ENCODE measurements at places on chromosomes 5 and 9.
A peak's percentile ranks its signal among the peaks of the same experiment; 100 is the strongest.

DNA sequence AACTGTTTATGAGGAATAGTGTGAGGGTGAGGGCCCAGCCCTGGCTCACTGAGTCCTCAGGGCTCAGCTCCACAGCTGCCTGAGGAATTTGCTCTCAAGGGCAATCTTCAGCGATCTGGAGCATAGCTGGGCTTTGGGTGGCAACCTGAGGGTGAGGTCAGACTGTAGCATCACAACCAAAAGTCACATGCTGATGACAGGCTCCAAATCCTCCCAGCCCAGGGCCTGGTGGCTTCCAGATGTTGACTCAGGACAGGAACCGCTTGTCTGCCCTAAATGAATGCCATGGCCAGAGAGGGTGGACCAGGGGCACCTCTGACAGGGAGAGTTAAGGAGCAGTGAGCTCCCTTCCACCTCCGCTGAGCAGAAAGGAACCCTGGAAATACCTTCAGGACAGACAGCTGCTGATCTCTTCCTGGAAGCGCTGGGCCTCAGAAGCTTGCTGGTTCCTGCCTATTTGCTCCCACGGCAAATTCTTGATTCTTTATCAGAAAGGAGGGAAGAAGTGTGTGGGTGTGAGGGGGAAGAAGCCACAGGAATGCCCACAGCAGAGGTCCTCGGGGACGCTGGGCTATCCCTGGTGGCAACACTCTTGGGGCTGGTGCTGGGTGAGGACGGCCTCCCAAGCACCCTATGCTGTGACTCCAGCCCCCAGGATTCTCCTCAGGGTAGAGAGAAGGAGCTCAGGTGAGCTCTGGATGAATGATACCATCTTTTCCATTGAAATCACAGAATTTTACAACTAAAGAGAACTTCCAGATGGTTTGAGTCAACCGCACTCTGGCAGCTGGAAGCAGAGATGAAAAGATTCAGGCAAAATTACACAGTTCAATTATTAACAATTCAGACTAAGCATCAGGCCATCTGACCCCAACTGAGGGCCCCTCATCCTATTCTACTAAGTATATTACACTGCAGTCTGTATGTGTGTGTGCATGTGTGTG, 13.8 kb upstream of the CTSL start:
- no peak for DNase-seq

DNA sequence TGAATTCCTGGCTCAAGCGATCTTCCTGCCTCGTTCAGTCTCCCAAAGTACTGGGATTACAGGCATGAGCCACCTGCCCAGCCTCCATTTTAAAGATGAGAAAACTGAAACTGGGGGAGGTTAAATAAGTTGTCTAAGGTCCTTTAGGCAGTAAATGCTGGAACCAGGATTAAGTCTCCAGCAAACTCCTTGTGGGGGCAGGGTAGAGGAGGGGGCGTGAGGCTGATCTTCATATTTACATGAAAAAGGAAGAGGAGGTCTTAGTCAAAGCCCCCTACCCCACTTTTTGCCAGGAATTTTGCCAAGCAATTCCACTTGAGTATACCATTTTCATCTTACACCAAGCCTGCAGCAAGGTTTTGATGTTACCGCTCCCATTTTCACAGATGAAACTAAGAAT, 76.6 kb upstream of the NR4A3 start:
- DNase-seq = no peak

DNA sequence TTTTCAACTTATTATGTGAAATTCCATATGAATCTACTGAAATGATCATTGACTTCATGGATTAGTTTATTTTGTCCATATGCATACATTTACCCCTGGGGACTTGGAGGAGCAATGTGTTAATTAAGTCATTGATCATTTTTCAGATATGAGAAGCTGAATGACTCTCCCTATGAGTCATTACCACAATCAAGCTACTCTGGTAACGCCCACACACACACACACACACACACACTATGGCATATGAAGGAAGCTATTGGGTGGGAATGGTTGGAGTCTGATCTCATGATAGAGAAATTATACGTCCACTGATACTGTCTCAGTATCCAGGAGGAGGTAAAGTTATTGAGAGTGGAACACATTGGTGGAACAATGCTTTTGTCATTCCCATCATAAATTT, 528.9 kb downstream of the AGTPBP1 start:
- DNase-seq = no peak

DNA sequence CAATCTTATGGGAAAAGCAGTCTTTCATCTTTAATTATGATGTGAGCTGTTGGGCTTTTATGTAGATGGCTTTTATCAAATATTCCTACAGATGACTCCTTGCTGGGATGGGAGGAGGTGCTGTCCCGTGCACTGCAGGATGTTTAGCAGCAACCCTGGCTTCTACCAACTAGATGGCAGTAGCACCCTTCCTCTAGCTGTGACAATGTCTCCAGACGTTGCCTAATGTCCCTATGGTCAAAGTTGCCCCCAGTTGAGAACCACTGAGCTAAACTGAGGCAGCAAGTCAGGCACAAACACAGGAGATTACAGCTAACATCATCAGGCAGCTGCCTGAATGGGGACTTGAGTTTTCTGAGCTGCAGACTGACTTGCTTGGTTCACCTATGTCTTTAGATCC, 401.9 kb upstream of the PDE4D start:
- no peak for DNase-seq

GRCh38 chr5:114056185-114056538, 305.7 kb upstream of the KCNN2 start:
- no peak for DNase-seq

DNA sequence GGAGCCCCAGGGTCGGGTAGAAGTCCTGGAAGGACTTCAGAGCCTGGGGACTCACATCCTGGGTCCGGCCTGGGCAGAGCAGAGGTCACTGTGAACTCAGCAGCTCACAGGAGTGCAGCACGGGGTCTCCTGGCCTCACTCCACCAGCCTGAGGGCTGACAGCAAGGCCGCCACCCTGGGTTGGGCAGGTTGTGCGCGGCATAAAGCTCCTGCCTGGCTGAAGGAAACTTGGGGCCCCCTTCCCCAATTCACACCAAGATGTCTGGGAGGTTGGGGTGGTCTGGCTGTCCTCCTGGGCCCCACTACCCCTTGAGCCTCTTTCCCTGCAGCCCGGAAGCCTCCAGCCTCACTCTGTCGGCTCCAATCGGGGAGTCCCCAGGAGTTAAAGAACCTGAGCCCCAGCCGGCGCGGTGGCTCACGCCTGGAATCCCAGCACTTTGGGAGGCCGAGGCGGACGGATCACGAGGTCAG, 2.1 kb downstream of the LCN15 start:
- no peak for DNase-seq

- peak; percentile 11 for DNase-seq
These were observed 316.2 kb upstream of the CLINT1 start for GRCh38 chr5:158174918-158175851.

GRCh38 chr9:136151214-136151804, 32.6 kb upstream of the TMEM250 start:
- no peak for DNase-seq

DNA sequence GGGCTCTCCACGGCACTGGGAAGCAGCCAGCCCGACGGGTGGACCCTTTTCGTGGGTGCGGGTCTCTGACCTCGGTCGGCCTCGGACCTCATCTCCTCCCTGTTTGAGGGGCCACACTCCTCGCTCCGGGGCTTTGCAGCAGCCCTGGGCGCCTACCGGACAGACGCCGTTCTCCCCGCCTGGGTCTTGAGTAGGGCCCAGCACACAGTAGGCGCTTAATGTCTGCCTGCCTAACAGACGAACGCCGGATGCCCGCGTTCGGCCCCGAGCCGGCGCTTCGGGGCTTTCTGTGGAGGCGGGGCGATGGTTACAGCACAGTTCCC, 842 bp upstream of the GTF3C5 start:
- no peak for DNase-seq

GRCh38 chr5:58369513-58370190, 90.2 kb downstream of the PLK2 start:
- DNase-seq = no peak

GRCh38 chr9:83133316-83133715, 70.4 kb upstream of the RASEF start:
- DNase-seq = no peak

- DNase-seq = no peak
These were observed 130.0 kb downstream of the SEMA6A start for GRCh38 chr5:116444373-116445295.

DNA sequence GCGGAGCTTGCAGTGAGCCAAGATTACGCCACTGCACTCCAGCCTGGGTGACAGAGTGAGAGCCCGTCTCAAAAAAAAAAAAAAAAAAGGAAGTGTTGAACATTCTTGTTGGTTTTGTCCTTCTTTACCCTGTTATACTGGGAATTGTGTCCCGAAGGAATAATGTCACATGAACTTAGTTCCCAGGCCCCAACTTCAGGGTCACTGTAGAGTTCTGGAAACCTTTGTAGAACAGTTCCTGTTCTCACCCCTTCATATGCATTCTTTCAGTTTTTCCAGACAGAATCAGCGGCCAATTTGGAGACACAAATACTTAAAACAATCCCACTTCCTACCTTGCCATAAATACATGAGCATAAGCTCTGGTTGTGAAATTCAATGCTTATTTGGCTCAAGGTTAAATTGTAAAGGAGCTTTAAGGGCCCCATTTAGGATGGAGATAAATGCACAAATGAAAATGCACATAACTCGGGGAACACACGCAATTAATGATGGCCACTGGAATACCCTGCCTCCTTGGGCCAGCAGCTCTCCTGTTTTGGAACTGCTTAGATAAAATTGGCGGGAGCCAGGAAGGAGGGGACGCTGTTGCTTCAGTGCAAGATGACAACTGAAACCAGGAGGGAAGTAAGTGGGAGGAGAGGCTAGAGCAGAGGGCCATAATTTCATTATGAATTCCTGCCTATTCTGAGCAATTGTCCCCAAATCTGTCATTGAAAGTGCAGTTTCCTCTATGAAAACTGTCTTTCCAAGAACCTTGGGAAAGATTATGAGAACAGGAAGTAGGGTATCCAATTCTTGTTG, 153.7 kb downstream of the FGF1 start:
- DNase-seq = no peak

- no peak for DNase-seq
These were observed 332.3 kb downstream of the PLK2 start for GRCh38 chr5:58127255-58128220.

GRCh38 chr9:37923796-37924427, 20.0 kb upstream of the SLC25A51 start:
- DNase-seq = no peak

DNA sequence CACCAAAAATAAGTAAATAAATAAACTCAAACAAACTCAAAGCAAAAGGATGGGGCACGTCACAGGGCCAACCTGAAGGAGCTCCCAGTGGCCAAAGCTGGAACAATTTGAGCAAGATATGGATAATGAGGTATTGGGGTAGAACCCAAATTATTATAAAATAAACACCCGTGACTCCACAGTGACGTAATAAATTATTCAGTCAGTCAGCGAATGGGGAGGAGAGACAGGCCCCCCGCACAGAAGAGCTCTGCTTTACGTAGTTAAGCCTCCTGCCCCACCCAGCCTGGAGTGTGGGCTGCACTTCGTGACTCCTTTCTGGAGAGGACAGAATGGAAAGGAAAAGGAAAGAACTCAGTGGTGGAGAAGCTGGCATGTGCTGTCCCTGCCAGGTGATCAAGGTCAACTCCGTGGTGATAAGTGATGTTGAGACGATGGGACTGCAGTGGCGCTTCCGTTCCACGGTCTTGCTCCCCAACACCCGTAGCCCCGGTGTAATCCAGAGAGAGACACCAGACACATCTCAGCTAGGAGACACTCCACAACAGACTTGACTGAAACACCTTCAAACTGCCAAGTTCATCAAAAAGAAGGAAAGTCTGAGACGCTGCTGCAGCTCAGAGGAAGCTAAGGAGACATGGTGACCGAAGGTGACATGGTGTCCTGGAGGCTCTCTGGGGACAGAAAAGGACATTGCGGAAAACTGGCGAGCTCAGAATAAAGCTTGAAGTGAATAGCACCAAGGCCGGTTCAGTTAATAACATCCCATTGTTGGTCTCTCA, 83.3 kb upstream of the COL5A1 start:
- DNase-seq = no peak

GRCh38 chr5:76930083-76930482, 22.8 kb upstream of the CRHBP start:
- DNase-seq = no peak

DNA sequence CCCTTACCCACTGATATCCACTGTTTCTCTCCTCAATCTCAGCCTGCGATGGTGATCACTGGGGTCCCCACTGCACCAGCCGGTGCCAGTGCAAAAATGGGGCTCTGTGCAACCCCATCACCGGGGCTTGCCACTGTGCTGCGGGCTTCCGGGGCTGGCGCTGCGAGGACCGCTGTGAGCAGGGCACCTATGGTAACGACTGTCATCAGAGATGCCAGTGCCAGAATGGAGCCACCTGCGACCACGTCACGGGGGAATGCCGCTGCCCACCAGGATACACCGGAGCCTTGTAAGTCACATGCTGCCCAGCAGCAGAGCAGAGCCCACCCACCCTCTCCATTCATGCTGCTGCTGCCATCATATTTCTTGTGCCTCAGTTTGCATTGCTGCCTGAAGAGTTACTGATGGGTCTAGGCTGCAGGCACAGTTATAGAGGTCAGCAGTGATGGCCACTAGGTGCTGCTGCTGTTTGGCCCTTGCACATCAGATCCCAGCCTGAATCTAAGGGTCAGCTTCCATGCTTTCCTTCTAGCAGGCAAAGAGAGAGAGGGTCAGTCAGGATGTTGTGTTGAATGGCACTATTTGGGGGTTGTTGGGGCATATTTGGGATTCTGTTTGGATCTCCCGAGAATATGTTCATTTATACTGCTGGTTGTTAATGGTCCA, 106.0 kb downstream of the MEGF10 start:
- DNase-seq = no peak

- no peak for DNase-seq
These were observed 1.6 kb downstream of the NINJ1 start for GRCh38 chr9:93132287-93132927.

- DNase-seq = no peak
These were observed 49.3 kb downstream of the ZFAND5 start for GRCh38 chr9:72315510-72316311.

DNA sequence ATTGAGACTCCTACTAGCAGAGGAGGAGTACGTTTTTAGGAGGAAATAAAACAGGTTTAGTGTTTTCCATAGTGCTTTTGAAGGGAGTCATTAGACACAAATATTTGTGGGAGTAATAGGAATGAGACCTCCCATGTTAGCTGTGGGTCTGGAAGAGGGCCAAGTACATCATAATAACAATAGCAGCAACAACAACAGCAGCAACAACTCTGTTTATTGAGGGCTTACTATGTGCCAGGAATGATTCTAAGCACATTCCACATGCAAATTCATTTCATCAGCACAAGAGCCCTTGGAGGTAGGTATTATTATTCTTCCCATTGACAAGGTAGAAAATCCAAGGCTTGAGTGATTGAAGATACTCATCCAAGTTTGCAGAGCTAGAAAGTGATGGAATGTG, 384.2 kb upstream of the RPS23 start:
- DNase-seq = no peak

DNA sequence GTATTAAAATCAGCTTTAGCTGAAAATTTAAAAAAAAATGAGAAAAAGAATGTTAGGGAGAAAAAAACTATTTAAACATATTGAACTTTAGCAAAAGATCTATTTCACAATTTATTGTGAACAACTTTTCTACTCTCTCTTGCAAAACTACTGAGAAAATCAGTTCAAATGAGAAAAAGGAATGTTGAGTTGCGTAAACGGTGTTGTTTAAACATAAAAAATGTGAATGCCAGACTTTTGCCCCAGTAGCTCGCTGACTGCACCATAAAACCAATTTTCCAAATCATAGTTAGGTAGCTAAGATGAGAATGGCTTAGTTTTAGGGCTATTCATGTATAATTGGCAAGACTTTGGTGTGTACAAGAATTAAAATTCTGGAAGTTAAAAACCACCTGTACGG, 13.4 kb upstream of the RAD23B start:
- no peak for DNase-seq

- no peak for DNase-seq
These were observed 330.1 kb upstream of the RFX3 start for GRCh38 chr9:3855929-3856328.

- no peak for DNase-seq
These were observed 50.7 kb downstream of the WNK2 start for GRCh38 chr9:93234600-93234999.
